ENCODE measurements at places on chromosomes 1 and 21.

DNA sequence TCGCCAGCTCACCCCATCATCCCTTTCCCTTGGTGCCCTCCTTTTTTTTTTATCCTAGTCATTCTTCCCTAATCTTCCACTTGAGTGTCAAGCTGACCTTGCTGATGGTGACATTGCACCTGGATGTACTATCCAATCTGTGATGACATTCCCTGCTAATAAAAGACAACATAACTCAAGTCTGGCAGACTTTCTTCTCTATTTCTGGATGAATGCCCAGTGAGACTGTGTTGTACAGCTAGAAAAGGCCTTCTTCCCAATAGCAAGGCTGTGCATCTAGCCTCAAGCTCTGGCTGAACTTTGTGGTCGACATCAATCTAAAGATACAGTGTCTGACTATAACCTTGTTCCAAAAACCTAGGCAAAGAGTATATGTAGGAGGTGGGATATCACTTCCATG, 6.4 kb downstream of the IL24 start:
- no peak for DNase-seq

DNA sequence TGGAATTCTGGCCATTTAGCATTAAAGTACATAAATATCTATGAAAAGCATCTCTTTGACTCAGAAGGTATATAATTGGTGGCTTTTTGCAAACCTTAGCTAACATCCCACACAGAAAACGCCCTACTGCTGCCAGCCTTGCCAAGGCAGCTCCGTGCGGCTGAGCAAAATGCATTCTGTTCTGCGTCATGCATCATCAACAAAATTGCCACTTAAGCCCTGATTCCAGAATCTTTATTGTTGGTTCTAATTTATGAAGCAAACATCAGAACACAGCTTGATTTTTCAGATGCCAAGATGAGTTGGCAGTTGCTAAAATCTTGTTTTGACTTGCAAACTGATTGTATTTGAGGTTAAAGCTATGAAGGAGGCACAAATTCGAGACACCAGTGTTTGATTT, 314.9 kb upstream of the DEPDC1 start:
- no peak for DNase-seq

DNA sequence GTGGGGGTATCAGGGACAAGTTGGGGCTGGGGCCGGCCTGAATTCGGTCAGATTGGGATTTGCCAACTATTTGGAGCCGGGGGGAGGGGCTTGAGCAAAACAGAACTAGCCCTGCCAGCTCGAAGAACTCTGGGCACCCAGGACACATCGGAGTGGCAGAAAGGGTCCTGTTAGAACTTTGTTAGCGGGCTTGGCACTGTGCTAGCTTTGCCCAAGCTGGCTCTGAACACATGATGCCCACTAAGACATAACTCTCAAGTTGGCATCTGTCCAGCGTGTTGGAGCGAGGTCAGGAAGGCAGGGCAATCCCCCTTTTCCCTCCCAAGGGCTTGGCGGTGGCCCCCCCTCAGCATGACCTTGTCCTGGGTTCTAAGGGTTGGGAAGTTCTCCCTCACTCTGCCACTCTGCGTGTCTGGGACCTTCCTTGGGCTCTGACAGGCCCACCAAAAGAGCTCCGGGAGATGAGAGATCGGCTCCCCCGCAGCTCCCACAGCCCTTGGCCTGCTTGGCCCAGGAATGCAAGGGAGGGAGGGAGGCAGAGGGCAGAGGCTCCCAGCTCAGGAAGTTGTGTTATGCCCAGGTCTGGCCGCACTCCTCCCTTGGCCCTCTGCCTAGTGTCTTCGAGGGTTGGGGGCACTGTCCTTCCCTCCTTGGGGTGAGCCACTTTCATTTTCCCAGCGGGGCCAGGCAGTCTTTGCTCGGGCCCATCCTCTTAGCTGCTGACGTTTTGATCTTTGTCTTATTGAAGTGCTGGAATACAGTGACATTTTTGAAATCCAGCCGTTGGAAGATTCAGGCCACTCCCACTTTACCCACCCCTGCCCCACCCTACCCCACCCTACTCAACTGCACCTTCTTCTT, 1.2 kb downstream of the LMNA start:
- DNase-seq: no peak

DNA sequence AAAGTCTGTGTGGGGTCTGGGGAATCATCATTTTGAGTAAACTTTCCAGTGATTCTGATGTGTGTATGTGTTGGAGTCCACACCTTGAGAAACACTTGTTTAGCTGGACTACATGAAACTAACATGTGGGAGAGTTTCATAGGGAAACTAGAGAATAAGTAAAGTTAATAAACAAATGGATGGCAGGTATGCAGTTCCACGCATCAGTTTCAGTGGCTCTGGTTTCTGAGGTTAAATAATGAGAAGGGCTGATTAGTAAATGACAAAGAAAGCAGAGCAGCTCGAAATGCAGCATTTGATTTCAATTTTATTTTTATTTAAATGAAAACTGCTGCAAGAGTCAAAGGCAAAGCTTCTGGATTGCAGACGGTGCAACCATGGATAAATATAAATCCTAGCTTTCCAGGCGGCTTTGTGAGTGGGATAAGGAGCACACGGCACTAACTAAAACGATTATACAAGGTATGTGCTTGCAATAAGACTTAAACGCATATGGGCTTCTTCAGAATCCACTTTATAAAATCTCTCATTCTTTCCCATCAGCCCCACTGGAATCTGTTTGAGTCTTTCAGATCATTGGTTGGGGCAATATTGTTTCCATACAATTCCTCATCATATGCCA, 310.7 kb downstream of the PLPP3 start:
- no peak for DNase-seq

- no peak for DNase-seq
Measured at GRCh38 chr21:44332383-44332782, 6.8 kb downstream of the CFAP410 start.
